Activated CD4-positive, alpha-beta memory T cell treated with anti-CD3 and anti-CD28 coated beads for 36 hours (primary cell): ENCODE measurements at places on chromosomes 5 and 9. TPM values are rescaled to one million over a fixed set of nuclear protein-coding genes. Genes with fewer than 3 reads are reported as not detected.

GRCh38 chr9:9352877-9353481 is 1259.8 kb downstream of the PTPRD start:
- no peak for DNase-seq

DNA sequence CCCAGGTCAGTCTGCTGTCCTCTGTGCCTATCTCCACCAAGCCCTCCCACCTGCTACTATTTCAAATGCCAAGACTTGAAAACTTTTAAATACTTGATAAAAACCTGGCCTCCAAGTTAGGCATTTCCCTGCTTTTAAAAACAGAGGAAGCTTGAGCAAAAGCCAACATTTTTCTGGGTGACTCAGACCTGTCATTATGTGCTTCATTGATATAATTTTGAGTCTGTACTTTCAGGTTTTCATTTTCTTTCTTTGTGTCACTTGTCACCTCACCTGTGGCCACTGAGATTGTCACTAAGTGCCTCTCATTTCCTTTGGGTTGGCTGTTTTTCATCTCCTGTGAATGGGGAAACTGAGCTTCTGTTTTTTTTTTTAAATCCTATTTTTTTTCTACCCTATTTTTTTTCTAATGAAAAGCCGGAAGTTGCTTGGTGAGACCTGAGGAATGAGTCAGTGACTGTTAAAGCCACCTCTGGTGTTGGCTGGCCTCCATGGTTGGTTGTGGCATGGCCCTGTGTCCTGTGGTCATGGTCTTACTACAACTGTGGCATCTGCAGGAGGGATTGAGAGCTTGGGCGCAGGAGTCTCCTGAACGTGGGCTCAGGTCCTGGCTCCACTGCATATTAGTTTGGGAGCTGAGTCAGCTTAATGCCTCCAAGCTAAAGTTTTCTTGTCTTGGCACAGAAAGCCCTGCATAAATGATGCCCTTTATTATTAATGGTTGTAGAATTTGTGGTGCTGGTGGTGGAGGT is 56.7 kb downstream of the ARHGAP26 start:
- peak; percentile 73 for DNase-seq

DNA sequence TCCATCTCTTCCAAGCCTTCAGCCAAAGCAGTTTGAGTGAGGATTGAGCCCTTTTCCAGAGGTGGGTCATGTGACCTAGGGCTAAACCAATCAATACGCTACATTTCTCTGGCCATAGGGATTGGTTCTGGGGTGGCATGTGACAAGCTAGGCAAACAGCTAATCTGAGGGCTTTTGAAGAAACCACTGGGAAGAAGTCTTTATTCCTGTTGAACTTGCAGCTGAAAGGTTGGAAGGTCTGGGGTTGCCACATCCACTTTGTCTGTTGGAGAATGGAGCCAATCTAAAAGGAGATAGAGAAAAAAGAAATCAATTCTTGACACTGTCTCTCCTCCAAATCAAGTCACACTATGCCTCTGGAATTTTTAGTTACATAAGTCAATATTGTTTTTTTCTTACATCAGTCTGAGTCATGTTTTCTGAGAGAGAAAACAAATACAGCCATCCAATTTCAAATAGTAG is 637.8 kb upstream of the WWC1 start:
- DNase-seq, result no peak

MAMDC2 gene
- not detected for total RNA-seq

GRCh38 chr5:58462154-58462553 is 2.3 kb upstream of the PLK2 start:
- DNase-seq, result no peak

GRCh38 chr9:123000371-123001068 is 32.9 kb upstream of the GPR21 start:
- no peak for DNase-seq

DNA sequence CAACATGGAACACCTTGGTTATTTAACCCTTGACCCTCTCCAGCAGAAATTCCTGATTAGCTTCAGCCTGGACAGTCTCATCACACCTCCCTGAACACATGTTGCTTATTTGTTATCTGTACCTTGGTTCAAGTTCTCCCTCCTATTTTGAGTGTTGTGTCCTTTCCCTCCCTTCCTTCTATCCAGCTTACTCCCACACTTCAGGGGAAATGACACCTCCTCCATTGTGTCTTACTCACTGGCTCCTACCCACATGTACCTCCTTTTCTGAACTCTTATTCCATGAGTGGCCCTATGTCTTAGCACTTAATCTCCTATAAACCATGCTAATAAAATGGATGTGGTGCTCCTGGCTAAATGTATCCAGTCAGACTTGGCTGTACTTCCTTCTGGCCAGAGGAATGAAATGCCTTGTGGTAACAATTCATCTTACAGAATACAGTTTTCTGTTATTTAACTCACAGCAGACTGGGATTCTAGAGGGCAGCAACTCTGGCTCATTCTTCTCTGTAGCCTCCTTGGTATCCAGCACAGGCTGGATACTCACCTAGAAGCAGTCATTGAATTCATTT is 11.2 kb downstream of the LIX1 start:
- DNase-seq, result no peak

- no peak for DNase-seq
These were observed 48.4 kb upstream of the SUSD3 start for GRCh38 chr9:93010056-93010455.

GRCh38 chr9:4475301-4475700 is 15.0 kb upstream of the SLC1A1 start:
- DNase-seq, result no peak

DNA sequence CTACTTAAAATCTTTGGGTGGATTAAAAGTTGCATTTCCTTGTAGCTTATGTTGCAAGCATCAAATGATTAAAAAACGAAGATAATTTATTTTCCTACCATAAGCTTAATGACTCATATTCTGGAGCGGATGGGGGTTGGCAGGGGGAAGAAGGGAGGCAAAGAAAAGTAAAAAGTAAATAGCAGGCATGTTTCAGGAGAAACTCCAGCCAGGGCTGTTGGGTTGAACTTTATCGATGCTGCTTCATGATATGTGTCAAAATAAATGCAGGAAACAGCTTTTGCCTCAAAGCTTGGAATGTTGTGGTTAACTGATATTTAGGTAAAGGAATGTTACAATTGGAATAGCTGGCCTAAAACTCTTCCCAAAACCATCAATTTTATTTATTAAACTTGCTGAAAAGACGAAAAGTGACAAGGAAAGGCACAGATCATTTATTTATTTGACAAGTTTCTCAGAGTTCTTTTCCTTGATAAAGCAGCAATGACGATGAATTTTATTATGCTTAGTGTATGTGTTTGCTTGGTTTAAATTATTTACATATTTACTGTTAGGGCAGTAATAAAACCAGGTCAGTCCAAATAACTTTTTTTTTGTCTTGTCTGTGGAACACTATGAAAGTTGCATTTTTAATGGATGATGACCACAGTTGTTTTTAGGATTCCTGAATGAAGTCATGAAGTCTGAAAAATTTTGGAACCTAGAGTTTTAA is 177.9 kb downstream of the PCSK1 start:
- DNase-seq, result no peak

- DNase-seq, result no peak
These were observed 193.0 kb downstream of the DMAC1 start for GRCh38 chr9:7606591-7606990.

GRCh38 chr9:129235931-129236331 is 57.9 kb upstream of the IER5L start:
- DNase-seq, result peak; percentile 81

GRCh38 chr5:145324101-145324500 is 511.0 kb downstream of the PRELID2 start:
- no peak for DNase-seq

GRCh38 chr9:128550770-128551656 is 1.4 kb upstream of the SPTAN1 start:
- peak; percentile 19 for DNase-seq

DNA sequence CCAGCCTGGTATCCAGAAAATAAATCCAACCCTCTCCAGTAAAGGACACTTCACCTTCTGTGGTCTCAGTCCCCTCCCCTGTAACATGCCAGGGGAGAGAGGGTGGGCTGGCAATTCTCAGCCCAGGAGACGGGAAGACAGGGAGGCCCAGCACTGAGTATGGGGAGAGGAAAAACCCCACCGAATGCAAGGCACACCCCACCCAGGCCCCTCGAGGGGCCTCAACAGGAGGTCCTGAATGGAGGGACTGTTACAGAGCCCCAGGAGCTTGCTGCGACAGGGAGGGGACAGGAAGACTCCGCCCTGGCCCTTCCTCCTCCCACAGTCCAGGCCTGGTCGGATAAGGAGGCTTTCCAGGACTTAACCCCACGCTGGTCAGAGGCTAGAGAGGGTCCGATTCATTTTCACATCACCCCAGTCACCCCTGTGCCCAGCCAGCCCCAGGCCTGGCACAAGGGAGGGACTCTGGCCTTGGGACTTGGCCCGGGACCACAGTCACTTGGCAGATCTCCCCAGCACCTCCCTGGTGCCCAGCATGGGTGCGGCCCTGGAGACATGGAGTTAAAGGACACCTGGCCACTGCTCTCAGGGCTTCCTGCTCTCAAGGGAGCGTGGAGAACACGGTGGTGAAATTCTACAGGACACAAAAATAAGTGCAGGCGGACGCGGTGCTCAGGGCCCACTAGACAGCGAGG is 44.9 kb upstream of the STXBP1 start:
- DNase-seq, result no peak

DNA sequence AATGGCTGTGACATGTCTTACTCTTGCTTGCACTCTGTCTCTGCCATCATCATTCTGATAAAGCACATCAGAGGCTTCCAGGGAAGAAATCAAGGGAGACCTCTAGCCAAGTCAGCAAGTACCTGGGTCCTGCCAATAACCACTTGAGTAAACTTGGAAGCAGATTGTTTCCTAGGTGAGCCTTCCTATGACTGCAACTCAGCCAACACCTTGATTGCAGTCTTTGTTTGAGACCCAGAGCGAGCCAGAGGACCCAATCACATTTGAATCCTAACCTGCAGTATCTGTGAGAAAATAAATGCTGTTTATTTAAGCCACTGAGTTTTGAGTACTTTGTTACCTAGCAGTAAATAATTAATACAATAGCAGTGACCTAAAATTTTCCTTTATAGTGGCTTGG is 356.8 kb upstream of the CHD1 start:
- no peak for DNase-seq

DDX4 gene
- total RNA-seq, result not detected

DNA sequence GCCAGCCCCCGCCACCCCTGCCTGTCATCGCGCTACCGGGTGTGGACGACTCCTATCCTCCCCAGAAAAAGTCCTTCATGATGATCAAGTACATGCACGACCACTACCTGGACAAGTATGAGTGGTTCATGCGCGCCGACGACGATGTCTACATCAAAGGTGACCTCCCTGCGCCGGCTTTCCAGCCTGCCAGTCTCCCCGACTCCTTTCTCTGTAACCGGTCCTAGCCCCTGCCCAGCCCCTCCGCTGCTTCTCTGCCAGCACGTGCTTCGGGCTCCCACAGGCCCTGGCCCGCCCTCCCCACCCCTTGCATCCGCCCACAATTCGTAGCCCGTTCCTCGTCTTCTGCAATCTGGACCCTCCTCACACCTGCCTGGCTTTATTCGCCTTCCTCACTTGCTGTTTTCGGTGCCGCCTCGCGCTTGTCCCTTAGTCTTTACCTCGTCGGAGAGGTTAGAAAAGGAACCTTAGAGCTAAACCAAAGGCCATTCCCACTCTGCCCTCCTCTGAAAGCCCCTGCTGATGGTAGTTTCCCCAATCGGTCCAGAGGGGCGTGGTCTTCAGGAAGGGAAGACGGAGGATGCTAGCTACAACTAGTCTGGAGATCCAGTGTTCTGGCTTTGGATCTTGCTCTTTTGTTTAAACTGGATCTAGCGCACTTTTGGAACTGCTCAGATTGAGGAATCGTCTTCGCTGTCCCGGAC is 1.4 kb downstream of the CHSY3 start:
- peak; percentile 10 for DNase-seq

DNA sequence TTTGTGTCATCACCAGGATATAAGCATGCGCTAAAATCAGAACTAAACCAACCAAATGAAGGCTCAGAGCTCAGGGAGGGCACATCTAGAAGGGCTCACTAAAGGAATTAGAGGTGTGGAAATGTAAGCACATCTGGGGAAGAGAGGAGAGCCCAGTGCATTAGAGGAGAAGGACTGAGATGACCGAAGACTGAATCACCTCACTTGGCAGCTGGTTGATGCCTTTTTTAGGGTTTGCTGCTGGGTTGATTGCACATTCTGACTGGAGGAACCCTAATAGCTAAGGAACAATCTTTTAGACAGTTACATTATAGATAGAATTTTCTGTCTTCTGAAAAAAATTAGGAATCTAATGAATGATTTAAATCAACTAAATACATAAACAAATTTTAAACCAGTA is 8.2 kb upstream of the IFNA21 start:
- DNase-seq, result no peak

CENPH gene
- 80.7 TPM for total RNA-seq

DNA sequence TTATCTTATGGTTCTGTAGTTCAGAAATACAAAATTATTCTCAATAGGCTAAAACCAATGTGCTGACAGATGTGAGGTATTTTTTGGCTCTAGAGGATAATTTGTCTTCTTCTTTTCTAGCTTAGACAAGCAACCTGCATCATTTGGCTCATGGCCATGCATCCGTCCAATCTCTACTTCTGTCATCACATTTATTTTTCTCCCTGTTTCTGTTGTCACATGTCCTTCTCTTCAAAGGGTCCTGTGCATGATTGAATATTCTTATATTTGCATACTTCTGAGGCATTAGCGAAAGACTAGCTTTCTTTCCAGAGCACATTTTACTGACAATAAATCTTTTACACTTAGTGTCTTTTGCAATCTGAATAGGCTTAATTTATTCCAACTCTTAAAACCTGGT is 564.7 kb downstream of the CDH10 start:
- no peak for DNase-seq

SGCD gene
- not detected for total RNA-seq

BHMT gene
- total RNA-seq, result not detected

DNA sequence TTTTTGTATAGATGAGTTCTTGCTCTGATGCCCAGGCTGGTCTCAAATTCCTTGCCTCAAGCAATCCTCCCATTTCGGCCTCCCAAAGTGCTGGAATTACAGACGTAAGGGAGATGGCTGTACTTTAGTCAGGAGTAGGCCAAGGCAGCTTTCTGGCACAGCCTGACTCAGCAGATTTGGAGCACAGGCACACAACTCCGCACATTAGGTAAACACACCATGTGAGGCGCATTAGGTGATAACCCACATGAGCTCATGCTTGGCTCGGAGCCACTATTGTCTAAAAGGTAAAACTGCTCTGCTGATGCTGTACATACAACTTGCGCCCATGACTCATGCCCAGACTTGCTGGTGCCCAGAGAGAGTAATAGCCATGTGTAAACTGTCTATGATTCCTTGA is 1157.9 kb downstream of the TAF11L14 start:
- DNase-seq, result no peak

CER1 gene
- not detected for total RNA-seq

HAVCR2 gene
- 23.2 TPM for total RNA-seq

DNA sequence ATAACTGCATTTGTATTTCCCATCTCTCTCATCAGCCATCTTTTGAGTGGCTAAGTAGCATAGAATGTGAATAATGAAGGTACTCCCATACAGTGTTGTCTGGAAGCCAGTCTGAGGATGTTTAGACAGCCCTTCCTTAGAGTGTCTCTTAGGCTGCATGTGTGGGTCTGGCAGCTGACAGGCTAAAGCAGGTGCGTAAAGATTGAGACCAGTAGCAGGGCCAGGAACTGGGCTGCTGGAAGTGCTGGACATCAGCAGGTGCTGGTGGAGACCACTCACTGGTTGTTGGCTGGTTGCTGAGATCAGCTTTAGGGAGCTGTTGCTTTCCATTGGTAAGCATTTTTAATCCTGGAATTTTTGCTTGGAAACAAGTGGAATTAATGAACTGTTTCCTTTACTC is 197.5 kb downstream of the PCSK5 start:
- DNase-seq, result no peak

ASPN gene
- total RNA-seq, result not detected
